SK-MEL-5 (cell line): ENCODE measurements at places on chromosomes 7 and 10.

DNA sequence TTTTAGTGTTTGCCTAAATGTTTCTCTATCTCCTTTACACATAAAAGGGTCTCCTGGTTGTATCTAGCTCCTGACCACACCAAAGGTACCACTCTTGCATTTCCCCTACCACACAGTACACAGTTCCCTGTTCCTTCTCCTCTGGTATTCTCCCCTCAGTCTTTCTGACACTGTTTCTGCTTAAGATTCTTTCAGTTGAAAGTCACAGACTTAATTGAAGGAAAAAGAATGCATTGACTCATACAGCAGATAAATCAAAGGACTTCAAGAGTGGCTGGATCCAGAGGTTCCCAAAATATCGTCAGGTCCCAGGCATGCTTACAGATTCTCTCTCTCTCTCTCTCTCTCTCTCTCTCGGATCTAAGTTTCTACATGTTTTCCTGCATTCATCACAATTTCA, 185.6 kb upstream of the LRGUK start:
- no peak for DNase-seq

- DNase-seq = peak; percentile 91
Observed at GRCh38 chr10:17128261-17128660, 1.4 kb downstream of the CUBN start.

DNA sequence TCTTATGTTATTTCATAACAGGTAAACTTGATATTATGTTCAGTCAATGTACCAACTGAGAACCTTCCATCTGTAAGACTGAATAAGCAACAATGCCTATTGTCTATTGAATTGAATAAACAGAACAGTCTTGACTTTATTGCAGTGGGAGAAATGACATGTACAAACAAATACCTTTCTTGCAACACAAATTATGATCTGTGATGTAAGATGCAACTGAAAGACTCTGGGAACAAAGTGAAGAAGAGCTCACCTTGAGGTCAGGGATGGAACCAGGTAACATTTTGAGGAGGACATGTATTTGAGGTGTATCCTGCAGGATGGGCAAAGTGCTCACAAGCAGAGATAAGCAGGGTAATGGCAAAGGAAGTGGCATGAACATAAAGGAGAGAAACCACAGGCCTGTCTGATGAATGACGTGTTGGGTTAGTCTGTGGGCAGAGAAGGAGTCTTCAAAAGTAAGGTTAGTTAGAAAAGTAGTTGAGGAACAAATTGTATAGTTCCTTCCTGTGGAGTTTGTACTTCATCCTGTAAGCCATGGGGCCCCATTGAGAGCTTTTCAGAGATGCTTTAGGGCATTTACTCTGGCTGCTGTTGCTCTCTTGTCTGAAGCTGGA, 9.5 kb downstream of the PNLIPRP3 start:
- DNase-seq = no peak

DNA sequence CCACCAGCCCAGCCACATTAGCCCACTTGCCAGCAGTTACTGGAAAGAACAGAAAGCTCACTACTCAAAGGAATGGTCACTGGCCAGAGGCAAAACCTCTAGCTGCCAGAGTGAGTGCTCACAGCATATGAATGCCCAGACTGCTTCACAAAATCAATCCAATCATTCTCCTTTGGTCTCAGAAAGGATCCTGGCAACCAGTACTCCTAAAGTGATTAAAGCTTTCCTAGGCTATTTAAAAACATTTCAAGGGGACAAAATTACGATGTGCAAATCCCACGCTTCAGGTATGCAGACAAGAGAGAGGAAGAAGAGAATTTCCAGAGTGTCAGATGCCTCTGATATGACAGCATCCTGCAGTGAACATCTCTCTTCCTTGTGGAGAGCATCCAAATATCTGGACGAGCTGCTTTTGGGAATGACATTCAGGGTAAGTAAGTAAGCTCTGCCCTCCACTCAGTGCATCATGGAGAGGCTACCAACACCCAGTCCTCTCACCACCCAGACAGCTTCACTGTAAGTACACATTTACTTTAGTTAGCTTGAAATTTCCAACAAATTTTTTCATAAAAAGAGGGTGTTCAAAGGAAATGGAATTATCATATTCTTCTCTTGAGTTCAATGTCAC, 25.1 kb downstream of the ICA1 start:
- no peak for DNase-seq

GRCh38 chr7:20298486-20298901, 32.2 kb upstream of the ITGB8 start:
- no peak for DNase-seq

DNA sequence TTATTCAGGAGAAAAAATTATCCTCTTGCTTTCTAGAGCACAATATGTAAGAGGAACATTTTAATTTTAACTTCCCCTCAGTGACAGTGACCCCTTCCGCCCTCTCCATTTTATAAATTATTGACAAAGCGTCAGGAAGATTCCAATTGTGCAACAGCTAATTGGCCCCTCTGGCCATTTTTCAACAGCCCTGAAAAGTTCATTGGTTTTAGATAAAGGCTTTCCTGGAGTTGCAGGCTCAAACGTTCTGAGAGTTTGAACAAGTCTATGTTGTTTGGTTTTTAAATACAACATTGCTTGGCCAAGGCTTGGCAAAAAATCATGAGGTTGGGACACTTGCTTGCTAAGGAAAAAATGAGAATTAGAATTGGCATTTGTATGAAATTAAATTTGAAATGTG, 422.2 kb upstream of the ANKRD30A start:
- DNase-seq = no peak

DNA sequence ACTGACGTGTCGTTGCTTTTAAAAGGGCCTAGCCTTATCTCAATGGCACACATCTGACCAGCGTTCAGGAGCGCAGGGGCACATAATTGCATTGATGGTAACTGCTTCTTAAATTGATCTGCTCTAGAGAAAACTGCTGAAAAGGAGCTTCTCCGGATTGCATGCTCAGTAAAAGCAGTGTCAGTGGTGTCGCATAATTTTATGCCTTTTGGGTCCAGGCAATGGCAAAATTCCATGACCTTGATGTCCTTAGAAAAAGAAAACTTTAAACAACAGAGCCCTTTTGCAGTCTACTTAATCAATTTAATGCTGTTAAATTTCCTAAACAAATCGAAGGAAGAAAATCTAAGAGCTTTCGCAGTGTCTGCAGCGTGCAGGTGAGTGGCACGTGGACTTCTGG, 75.7 kb downstream of the PTPRE start:
- no peak for DNase-seq

GRCh38 chr10:126459878-126460481, 71.7 kb upstream of the ADAM12 start:
- DNase-seq = peak; percentile 51

DNA sequence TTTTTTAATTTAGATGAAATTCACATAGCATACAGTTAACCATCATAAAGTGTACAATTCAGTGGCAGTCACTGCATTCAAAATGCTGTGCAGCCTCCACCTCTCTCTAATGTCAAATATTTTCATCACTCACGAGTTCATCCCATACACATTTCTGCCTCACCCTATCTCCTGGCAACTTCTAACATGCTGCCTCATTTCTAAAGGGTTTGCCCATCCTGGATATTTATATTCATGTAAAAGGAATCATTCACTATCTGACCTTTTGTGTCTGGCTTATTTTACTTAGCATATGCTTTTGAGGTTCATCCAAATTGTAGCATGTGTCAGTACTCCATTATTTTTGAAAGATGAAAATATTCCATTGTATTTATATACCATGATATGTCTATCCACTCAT, 286.9 kb upstream of the VSTM2A start:
- no peak for DNase-seq

DNA sequence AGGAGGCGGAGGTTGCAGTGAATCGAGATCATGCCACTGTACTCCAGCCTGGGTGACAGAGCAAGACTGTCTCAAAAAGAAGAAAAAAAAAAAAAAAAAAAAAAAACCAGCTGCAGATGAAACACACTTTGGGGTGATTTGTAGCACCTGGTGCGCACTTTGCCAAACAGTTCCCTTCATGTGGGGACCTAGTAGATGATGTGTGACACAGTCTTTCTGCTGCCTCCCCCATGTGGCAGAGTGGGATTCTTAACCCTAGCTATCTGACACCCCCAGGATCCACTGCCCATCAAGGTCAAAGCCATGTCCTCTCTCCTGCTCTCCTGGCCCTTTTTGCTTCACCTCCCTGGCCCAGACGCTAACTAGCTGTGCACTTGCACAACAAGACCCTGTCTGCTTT, 52.1 kb upstream of the PDZD8 start:
- no peak for DNase-seq

- DNase-seq = no peak
Observed at GRCh38 chr7:70520611-70521010, 611.3 kb upstream of the GALNT17 start.

DNA sequence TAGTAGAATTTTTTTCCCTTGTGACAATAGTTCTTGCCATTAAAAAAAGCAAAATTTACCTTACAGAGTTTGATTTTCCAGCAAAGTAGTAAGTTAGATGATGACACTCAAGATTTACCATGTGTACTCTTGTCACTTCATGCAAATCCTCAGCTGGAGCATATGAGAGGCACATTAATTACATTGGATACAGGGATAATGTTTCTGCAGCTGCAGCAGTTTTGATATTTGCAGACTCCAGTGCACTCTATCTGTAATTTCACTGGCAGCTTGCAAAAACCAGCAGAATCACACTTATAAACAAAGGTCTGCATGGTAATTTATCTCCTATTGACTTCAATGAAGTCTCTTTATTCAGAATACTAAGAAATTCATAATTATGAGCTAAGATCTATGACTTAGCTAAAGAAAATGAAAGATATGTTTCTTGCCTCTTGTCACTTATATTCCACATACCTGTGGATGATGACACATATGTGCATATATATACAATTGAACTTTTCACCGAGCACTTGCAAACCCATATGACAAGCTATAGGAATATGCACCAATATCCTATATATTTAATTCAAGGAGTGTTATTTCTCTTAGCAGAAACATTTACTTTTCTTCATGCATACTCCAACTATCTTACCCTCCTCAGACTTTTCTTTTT, 530.6 kb downstream of the PHTF2 start:
- no peak for DNase-seq

DNA sequence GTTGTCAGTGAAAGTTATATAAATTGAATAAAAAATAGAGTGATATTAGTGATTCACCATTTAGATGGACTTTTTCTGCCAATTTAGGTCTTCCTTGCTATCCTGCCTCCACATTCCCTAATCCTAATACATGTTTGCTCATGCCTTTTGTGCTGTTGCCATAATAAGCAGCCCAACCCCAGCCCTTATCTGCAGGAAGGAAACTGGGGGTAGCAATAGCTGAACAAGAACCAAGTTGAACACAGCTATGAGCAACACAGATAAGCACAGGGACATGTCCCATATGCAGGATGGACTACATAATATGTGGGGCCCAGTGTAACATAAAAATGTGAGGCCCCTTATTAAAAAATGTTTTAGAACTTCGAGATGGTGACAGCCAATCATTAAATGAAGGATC, 91.2 kb upstream of the AHR start:
- DNase-seq = no peak

DNA sequence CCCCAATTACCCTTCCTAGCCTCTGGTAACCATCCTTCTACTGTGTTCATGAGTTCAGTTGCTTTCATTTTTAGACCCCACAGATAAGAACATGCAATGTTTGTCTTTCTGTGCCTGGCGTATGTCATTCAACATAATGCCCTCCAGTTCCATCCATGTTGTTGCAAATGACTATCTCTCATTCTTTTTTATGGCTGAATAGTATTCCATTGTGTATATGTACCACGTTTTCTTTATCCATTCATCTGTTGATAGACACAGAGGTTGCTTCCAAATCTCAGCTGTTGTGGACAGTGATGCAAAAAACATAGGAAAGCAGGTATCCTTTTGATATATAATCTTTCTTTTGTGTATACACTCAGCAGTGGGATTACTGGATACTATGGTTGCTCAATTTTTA, 51.2 kb downstream of the RAPGEF5 start:
- DNase-seq = no peak

DNA sequence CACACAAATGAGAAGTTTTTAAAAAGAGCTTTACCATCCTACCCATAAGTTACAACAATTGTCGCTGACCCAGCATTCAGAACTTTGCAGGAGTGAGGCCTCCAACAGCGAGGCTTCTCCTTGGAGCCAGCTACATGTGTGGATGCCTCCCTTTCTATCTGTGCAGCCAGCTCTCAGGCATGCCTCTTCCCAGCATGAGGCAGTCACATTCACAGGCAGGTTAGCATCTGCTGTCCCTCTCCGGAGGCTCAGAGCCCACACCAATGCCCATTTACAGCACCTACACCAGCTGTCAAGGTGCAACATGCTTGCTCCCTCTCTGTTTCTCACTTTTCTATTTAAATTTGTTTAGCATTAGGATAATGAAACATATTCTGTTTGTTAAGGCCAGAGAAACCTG, 278.7 kb upstream of the PODXL start:
- no peak for DNase-seq

DNA sequence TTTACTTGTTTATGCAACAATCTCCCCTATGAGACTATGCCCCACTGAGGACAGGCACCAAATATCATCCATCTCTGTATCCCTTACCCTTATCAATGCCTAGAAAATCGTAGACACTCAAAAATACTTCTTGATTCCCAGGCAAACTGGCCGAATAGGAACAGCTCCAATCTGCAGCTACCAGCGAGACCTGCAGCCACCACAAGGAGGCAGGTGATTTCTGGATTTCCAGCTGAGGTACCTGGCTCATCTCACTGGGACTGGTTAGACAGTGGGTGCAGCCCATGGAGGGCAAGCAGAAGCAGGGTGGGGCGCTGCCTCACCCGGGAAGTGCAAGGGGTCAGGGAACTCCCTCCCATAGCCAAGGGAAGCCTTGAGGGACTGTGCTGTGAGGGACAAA, 10.8 kb upstream of the PPP1R3C start:
- DNase-seq = no peak

GRCh38 chr10:47092831-47093230, 181.6 kb downstream of the PTPN20 start:
- no peak for DNase-seq

DNA sequence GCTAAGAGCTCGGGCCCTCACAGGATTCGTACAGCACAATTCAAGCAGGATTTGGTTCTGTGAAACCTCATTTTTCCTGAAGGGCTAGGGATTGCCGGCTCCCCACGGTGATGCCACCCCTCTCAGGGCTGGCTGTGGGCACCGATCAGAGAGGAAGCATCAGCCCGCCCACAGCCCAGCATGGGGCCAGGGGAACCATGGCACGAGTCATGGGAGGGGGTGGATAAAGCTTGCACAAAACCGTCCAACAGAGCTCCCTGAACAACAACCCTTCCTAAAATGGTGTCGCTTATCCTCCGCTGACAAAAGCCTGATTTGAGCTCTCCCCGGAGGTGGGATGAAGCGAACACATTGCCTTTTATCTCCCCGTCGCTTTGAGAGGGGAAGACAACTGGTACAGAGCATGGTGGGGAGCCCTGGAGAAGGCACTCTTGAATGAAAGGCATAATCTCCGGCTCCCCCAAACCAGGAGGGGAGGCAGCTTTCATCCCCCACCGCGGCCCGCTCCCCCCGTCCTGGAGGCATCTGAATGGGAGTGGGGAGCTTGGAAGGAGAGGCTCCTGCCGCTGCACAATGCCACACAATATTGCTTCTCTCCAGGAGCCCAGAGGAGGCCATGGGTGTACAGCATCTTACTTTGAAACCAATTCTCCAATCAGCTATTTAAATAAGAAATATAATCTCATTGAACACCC, 144.0 kb downstream of the RPS24 start:
- no peak for DNase-seq
